ENCODE measurements at places on chromosomes 2 and 18. TPM values are rescaled to one million over a fixed set of nuclear protein-coding genes. Genes with fewer than 3 reads are reported as not detected.

- no peak for DNase-seq
Measured at GRCh38 chr18:39761273-39761672, 2193.8 kb upstream of the PIK3C3 start.

DNA sequence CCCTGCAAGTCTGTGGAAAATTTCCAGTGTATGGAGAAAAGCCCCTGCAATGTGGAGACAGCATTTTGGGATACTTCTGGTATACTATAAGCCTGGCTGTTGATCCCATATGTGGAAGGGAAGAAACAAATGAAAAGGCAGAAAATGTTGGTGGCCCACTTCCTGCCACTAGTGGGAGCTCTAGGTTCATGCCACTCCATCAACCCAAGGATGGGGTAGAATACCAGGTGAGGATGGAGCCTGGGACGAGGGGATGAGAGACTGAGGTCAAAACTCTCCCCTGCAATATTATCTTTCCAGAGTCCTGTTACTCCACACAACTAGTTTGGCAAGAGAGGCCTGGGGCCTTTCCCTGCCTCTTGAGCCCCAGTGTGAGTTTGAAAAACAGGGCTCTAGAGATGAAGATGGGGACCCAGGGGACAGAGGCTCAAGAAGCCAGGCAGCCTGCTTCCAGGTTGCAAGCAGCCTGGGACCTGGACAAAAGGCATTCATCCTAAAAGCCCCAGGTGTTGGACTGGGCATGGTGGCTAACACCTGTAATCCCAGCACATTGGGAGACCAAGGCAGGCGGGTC, 31.9 kb downstream of the BMP10 start:
- DNase-seq, result no peak

DNA sequence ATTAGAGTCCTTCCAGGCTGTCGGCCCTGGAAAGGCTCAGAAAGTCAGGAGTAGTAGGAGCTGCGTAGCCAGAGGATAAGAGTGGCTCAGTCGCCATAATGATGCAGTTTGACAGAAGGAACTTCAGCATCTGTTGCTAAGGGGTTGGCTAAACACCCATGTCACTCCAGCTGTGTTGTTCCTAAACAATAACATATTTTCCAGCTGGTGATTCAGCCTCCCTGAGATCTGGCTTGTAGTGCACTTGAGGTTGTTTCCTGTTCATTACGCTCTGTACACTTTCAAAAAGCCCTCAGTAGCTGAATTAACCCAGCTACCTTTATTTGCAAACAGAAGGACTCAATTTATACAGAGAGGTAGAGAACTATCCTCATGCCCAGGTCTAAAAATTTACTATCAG, 39.7 kb upstream of the EPAS1 start:
- DNase-seq, result no peak

DNA sequence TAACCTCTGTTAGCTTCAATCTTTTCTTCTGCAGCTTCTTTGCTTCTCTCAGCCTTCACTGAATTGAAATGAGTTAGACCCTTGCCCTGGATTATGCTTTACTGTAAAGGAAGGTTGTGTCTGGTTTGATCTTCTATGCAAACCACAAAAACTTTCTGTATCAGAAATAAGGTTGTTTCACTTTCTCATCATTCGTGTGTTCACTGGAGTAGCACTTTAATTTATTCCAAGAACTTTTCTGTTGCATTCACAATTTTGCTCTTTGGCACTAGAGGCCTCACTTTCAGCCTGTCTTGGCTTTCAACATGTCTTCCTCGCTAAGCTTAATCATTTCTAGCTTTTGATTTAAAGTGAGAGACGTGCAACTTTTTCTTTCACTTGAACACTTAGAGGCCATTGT, 365.3 kb downstream of the TDRD15 start:
- DNase-seq, result no peak

The LOXL3 gene
- 5.9 TPM for total RNA-seq

DNA sequence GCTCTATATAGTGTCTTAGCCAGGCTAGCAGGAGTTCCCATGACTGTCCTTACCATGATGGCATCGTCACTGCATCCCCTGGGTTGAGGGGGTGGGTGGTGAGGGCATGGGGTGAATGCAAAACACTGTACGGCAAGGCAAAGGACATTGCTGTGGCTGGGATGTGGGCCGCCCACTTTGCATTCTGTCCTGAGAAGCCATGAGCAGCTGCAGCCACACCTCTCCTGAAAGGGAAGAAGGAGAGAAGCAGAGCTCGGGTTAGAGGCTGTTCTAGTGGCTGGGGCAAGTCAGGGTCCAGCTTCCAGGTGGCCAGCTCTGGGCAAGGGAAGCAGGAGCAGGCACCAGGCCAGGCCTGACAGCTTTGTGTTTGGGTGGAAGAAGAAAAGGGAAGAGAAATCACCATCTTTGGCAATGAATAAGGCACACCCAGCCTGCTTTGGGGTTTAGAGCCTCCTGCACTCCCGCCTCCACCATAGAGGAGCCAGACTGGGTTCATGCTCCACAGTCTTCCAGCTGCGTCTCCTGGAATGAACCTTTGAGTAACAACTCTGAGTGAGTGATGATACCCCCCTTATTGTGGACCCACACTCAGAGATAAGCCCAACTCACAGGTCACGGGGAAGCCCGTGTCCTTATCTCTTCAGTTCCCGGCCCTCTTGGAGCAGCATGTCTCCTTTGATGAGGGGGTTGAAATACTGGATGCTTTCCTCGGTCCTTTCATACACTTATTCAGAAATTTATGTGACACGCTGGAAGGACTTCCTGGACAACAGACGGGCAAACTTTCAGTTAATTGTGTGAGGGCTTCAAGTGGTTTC, 63.4 kb downstream of the INPP4A start:
- DNase-seq, result no peak

The TEKT4 gene
- total RNA-seq, result not detected

The SDC1 gene
- 134 TPM for total RNA-seq

DNA sequence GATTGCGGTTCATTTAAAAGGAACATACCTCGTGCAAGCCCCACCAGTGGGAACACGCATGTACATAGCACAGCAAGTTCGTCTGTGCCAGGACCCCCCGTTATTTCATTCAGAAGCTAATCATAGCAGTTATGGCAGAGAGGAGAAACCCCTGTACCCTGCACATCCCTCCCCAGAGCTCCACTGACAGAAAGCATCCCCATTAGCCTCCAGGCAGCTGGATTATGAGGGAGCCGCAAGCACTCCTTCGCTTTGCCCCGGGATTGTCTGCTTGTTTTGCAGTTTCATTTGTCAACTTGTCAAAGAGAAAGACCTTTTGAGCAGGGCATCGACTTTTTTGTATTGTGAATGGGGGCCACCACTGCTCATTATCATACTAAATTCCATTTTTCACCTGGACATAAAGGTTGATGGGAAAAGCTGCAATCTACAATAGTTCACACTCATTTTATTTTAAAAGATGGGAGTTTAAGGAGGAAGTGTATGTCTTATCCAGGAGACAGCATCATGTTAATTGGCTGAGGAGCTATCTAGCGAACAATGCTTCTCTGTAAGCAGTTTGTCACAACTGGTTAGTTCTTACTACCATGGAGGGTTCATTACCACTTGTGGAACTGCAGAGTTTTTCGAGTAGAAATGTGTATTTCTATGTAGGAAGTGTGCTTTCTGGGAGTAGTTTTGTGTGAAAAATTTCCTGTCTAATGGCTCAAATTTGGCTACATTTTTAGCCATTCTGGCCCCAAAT, 255.3 kb downstream of the THSD7B start:
- DNase-seq, result no peak

DNA sequence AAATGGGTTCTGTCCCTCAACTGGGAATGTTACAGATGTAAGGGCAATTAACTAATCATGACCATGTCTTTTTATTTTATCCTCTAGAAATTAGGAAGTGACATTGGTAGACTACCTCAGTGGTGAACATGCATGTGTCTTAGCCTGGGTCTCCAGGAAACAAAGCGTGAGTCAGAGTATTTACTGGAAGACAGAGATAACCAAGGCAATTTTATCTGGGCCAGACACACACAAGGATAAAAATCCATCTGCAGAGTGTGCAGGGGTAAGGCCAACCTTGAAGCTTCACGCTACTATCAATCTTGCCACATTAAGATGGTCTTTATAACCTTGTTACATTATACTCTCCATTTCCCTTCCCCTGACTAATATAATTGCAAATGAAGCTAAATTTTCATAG, 487.5 kb downstream of the SUCLG1 start:
- no peak for DNase-seq

DNA sequence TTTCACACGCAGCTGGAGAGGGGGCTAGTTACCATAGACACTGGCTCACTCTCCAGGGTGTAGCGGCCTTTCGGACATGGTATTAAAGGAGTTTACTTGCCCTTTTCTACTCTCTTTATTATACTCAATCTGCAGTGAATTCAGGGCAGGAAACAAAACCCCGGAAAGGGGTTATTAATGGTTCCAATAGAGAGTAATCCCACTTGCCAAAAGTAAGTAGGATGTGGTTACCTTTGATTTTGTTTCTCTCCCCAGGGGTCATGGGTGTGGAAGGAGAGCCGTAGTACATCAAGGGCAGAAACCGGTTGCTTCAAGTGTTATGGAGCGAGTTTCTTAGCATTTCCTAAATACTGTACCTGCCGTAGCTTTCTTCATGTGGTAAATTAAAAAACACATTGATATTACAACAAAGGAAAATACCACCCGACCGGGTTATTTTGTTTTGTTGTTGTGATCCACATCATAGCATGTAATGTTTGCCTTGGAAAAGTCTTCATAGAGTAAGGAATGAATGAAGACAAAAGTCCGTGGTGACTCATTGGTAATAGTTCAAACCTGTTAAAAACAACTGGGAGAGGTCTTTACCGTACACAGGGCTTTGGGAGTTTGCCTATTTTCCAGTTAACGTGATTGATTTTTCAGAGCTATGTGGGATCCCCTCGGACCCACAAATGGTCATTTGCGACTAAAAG, 71.5 kb downstream of the SLC4A3 start:
- DNase-seq, result no peak

The SNTG2 gene
- 0.22 TPM for total RNA-seq

The CCL20 gene
- total RNA-seq, result 1.2 TPM

DNA sequence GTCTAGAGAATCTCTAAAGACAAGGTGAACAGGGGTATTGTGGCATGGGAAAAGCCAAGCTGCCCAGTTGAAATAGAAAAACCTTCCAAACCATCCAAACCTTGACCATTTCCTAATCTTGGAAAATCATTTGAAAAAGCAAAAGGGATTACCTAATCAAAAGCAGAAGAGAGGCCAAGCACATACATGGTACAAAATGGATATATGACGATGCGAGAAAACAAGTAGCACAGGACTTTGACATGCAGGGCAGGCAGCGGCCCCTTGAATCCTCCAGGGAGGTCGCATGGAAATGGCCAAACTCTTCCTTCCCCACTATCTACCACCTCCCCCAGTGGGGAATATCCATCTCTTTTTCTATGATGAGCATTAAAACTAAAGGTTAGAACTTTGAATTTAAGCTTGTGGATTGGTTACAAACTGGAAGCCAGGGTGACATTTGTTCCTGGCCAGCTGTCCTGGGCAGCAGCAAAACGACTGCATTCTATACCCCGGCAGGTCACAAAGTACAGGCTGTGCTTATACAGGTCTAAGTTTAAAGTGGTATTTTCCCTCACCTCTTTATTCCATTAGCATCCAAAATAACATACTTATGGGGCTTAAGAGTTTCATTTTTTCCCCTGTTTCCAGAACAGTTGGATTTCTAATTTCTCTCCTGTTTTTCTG, 24.7 kb downstream of the MYOM1 start:
- no peak for DNase-seq

The CNGA3 gene
- total RNA-seq, result not detected

GRCh38 chr2:96248624-96249023, 17.2 kb downstream of the TMEM127 start:
- no peak for DNase-seq

DNA sequence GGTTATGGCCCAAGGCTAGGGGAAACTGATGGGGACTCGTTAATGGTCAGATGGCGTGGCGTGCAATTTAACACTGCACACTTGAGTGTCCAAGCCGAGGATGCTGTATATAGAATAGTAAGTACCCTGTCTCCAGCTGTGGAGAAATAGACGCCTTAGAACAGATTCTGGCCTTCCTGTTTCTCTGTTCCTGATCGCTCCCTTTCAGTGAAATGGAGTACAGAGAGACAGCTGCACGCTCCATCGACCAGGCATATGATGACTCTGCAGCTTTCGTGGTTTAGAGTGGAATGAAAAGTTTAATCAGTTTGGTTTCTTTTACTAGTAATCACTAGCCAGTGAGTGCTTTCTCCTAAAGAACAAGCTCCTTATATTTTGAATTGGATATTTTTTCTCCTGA, 213.4 kb downstream of the NEDD4L start:
- DNase-seq, result no peak

DNA sequence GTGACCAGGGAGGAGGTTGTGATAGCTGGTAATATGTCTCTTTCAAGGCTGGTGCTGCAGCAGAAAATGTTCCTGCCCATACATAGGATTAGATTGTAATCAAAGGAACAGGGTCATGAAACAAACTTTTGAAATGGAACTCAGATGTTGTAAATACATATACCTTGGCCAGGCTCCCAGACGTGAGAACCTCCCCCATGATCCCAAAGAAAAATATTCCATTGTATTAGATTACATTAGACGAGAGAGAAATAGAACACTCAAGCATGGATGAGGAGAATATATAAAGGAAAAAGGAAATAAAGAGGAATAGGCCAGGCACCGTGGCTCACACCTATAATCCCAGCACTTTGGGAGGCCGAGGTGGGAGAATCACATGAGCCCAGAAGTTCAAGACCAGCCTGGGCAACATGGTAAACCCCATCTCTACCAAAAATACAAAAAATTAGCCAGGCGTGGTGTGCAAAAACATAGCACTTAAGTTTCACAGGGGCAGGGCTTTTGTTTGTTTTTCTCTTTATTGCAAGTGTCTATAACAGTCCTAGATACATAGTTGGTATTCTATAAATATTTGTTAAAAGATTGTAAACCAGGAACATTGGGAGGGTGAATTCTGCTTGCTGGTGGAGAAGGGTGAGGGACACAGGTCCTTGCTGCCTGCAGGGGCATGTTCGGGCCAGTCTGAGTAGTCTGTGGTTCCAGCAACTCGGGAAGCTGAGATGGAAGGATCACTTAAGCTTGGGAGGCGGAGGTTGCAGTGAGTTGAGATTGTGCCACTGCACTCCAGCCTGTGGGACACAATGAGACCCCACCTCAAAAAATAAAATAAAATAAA, 52.8 kb downstream of the RPL37A start:
- DNase-seq, result no peak

DNA sequence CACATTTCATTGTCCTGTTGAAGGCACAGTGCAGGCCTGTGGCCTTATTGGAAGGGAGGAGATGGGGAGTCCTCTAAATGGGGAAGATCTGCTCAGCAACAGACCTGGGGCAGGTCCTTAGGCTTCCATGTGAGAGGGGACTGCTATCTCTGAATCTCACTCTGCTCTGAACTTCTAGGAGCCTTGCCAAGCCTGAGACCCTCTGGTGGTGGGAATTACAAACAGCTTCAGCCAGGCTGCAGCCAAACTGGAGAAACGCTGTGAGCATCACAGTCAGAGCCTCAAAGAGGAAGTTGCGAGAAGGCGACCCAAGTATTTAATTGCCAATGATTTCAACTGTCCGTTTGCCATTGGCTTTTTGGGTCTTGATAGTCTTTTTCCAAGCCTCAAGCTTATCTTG, 66.8 kb upstream of the MC2R start:
- no peak for DNase-seq
